Upper lobe of left lung (tissue), 6 donors: ENCODE measurements at places on chromosomes 12 and 14. TPM values are rescaled to one million over a fixed set of nuclear protein-coding genes. Genes with fewer than 3 reads are reported as not detected.

Gene RFLNA
- total RNA-seq = not detected

Gene MYF5
- total RNA-seq = not detected

Gene CYP27B1
- not detected for total RNA-seq

Gene RBP5
- total RNA-seq = not detected

Gene FZD10
- 1.1 TPM for total RNA-seq

Gene CLEC1B
- total RNA-seq = not detected

Gene DNAI7
- total RNA-seq = 5.9 TPM

Gene NR2C1
- 23.7 TPM for total RNA-seq

Gene NELL2
- 12.6 TPM for total RNA-seq

Gene MIPOL1
- 4.1 TPM for total RNA-seq

Gene SYCP3
- total RNA-seq = not detected

Gene ADSS1
- 6.2 TPM for total RNA-seq

Gene ART4
- total RNA-seq = 2.1 TPM

Gene SLC15A5
- total RNA-seq = not detected

Gene SAMD15
- total RNA-seq = 0.67 TPM

Gene CLEC7A
- 24.9 TPM for total RNA-seq

Gene CMA1
- not detected for total RNA-seq

Gene GDF11
- total RNA-seq = 2.0 TPM

Gene NR4A1
- 123 TPM for total RNA-seq

Gene PZP
- 2.0 TPM for total RNA-seq

Gene GPR137C
- 0.43 TPM for total RNA-seq

Gene PLEKHD1
- 0.89 TPM for total RNA-seq

Gene SYNDIG1L
- total RNA-seq = 3.1 TPM

Gene LUM
- 51.3 TPM for total RNA-seq

Gene AQP6
- total RNA-seq = 0.06 TPM

Gene KLRF2
- not detected for total RNA-seq

Gene CAMKK2
- 31.6 TPM for total RNA-seq

Gene OTX2
- total RNA-seq = not detected

Gene LRRC10
- not detected for total RNA-seq

Gene GPR84
- 0.39 TPM for total RNA-seq

Gene SERPINA10
- total RNA-seq = not detected

Gene TRIM9
- 0.54 TPM for total RNA-seq

Gene B4GALNT1
- total RNA-seq = 0.30 TPM

Gene CPSF6
- total RNA-seq = 48.3 TPM

Gene CACNA2D4
- total RNA-seq = 6.6 TPM

Gene EIF2S3B
- total RNA-seq = not detected

Gene PLEKHG7
- total RNA-seq = 15.9 TPM

Gene HHIPL1
- total RNA-seq = 1.5 TPM

Gene PLBD2
- total RNA-seq = 45.8 TPM

Gene KCNA1
- total RNA-seq = not detected
